ENCODE measurements at places on chromosomes 7 and 10.

GRCh38 chr10:55091691-55092328, 290.8 kb upstream of the PCDH15 start:
- peak; percentile 7 for DNase-seq

DNA sequence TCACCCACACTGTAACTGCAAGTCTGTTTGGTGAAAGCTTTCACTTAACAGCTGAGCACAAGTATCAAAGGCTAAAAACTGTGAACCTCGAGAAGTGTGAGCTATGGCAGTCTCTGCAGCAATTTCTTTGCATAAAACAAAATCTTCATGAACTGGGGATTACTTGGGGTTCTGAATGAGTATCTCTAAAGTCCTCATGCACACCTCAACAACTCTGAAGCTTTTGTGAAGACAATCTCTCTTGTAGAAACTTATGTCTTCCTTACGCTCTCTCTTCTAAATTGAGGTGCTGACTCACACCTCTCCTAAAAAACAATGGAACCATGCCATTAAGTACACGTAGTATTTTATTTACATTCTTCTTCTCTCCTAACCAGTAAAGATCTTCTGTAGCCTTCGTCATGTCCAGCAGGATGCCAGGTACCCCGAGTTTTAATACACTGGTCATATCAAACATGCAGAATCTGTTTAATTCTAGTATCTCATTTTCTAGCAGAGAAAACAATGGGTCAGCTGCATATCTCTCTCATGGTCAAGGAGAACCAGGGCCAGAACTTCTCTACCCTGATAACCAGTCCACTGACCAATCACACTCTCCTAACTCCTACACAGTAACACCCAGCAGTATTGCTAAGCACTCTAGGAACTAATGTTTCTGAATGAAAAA, 76.9 kb downstream of the UBE2H start:
- no peak for DNase-seq

DNA sequence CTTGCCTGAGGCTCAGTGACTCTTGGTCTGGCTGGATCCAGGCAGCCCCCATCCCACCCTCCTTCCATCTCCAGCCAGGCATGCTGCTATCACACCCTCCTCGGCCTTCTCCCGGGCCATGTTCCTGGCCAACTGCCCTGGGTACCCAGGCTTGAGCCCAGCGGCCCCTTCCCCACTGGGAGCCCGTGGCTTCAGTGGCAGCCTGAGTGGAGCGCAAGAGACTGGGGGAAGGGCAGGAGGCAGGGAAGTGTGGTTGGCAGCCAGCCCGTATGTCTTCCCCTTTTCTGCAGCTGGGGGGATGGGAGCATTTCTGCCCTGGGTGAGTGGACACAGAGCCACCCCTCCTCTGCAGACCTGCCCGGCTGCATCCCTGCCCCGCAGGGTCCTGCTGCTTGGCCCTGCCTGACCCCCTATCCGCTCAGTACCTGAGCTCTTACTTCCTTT, 148.5 kb downstream of the ARHGAP22 start:
- DNase-seq: peak; percentile 75

GRCh38 chr10:131146790-131147189, 164.7 kb downstream of the TCERG1L start:
- no peak for DNase-seq

- no peak for DNase-seq
Measured at GRCh38 chr10:97705006-97705670, 8.4 kb upstream of the MARVELD1 start.

- no peak for DNase-seq
Measured at GRCh38 chr7:117284692-117285091, 38.2 kb downstream of the WNT2 start.

DNA sequence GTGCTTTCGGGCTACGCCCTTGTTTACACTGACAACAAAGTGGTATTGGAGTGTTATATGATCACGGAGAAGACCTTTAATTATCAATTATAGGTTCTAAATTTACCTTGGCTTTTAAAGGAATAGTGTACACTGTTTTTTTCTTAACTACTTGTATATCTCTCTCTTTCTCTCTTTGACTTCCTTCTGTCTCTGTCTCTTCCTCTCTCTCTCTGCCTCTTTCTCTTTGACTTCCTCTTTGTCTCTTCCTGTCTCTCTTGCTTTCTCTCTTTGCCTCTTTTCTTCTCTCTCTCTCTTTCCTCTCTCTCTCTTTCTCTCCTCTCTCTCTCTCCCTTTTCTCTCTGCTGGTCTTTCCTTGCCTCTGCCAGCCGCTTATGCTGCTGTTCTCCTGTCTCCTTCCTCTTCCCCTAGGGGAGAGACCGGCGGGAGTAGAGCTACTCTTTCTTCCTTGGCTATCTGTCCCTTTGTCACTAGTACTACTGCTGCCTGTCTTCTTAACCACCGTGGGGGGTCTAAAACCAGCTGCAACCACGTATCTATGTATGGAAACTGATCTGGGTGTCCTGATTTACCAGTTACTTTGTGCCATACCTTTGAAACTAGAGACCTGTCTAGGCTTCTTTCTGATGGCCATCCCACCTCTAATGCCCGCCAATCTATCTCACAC, 36.9 kb upstream of the GSDME start:
- DNase-seq: no peak

DNA sequence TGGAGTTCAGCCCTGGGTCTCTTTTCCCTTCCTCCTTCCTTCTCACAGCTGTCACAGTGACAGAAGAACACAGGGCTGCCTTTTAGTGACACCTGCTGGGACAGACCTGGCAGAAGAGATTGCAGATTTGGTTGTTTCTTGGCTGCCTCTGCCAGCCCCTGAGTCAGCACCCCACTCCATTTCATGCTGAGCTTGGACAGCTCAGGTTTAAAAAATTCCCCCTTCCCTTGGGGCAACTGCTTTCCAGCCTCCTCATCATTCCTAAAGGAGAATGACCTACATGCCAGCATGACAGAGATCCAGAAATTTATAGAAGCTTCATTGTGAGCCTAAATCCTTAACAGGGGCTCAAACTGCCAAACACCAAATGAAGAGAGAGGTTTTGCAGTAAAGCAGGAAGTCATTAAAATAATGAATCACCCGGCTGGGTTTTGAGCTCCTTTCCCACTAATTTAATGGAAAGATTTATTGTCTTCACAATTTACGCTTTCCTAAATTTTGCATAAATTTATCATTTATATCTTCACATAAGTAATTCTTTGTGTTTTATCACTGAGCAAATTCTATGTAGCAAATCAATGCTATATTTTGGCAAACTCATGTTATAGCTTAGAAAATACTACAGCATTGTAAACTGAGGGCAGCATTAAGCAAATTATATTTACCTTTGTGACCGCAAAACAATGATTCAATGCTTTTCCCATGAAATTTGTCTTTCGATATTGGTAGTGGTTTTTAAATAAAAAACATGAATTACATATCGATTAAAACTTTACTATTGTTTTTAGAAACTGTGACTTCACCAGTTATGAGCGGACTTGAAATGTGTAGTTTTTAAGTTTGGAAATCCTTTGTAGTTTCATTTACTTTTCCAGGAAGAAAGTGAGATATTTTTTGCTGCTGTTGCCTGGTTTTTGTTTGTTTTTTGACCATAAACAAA, 399.5 kb upstream of the ANKRD30A start:
- peak; percentile 40 for DNase-seq

- DNase-seq: no peak
Measured at GRCh38 chr7:12731214-12731656, 43.8 kb downstream of the ARL4A start.

DNA sequence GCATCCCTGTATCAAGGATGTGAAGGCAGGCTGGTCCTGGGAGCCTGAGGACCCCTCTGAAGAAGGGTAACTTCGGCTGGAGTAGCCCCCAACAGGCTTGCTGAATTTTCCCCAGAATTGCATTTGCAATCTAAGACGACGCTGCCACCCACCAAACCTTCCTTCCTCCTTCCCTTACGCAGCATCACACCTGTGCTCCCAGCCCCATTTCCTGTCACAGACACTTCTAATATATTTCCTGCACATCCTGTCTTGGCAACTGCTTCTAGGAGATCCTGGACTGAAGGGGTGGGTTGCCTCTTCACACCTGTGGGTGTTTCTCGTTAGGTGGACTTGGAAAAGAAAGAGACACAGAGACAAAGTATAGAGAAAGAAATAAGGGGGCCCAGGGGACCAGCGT, 9.4 kb upstream of the PGAM1 start:
- no peak for DNase-seq

- no peak for DNase-seq
Measured at GRCh38 chr10:49841615-49842332, 79.7 kb upstream of the OGDHL start.

DNA sequence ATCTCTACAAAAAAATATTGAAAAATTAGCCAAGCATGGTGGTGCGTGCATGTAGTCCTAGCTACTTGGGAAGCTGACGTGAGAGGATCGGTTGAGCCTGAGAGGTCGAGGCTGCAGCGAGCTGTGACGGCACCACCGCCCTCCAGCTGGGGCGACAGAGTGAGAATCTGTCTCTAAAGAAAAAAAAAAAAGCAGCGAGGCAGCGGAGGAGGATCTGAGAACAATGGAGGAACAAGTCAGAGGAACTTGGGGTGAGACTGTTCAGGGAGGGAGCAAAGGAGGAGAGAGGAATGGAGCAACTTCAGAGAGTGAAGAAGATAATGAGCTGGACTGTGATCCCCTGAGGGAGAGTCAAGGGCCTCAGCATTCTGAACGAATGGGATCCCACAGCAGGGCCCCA, 85.4 kb downstream of the MKX start:
- no peak for DNase-seq

DNA sequence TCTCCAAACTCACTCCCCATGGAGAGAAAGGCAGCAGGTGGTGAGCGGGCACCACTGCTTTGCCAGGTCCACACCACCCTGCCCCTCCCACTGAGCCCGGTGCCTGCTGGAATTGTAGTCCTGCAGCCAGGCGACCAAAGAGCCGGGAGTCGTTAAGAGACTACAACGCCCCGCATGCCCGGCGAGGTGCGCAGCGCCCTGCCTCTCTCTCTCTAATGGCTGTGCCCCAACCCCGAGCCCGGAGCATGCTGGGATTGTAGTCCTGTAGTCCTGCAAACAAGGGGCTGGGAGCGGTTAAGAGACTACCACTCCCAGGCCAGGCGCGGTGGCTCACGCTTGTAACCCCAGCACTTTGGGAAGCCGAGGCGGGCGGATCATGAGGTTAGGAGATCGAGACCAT, 8.1 kb upstream of the ZNF727 start:
- no peak for DNase-seq

DNA sequence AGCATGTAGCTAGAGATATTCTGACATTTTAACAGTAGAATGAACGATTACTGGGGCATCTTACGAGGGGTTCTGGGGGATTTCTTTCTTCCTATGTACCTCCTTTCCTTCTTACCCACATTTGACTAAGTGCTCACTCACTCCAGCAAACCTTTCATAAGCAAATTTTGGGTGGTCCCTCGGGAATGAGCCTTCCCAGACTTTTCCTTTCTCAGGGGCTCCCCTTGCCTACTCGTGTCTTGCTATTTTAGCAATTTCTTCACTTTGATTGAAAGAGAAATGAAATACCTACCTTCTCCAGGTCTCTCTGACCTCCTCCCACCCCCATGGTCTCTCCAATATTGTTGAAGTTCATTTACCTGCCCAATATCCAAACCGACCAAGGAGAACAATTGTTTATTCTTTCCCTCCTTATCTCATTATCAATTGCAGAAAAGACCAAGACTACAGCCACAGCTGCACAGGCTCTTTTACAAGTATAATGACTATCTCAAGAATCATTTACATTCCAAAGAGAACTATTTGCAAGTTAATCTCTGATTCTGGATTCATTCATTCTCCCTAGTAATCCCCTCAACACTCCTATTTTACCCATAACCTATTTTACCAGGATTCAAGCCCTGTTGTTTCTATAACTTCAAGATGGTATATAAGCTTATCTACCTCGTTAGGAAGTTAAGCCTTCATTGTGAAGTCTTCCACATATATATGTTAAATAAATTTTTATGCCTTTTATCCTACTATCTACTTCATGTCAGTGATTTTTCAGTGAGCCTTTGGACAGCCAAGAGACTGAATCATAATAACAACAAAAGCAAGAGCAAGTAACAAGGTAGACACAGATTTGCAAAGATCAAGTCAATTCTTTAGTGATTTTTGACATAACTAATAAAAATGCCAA, 480.6 kb downstream of the IPMK start:
- DNase-seq: no peak

DNA sequence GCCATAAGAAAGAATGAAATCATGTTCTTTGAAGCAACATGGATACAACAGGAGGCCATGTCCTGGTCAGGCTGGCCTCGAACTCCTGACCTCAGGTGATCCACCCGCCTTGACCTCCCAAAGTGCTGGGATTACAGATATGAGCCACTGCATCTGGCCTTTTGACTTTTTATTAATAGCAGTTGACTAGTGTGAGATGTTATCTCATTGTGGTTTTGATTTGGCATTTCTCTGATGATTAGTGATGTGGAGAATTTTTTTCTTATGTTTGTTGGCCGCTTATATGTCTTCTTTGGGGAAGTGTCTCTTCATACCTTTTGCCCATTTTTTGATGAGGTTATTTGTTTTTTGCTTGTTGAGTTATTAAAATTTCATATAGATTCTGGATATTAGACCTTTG, 400.9 kb downstream of the SUGCT start:
- DNase-seq: no peak

DNA sequence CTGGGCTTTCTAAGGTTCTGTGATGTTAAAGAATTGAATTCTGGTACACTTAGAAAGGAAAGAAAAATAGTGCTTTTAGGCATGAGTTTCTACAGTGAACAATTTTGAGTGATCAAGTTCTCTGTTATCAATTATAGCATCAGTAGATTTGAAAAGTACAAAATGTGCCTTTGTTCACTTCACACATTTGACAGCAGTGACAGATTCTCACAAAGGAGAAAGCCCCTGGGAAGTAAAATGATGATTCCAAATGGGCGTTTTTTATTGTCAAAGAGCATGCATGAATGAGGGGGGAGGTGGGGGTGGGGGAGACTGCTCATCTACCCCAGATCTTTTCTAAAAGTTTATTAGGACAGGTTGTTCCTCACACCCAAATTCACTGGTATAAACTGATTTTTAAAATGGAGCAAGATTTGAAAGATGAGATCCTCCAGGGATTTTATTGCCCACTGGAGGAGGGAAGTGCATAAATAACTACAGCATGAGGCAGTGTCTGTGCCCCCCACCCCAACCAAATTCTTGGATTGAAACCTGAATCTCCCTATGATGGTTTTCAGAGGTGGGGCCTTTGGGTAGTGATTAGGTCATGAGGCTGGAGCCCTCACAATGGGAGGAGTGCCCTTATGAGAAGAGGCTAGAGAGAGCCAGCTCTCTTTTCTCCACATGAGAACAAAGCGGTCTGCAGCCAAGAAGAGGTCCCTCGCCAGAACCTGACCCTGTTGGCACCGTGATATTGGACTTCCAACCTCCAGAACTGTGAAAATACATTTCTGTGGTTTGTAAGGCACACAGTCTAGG, 79.5 kb downstream of the AOAH start:
- no peak for DNase-seq

Data from left kidney (tissue), 8 donors.